ENCODE measurements at places on chromosomes 4 and X.

DNA sequence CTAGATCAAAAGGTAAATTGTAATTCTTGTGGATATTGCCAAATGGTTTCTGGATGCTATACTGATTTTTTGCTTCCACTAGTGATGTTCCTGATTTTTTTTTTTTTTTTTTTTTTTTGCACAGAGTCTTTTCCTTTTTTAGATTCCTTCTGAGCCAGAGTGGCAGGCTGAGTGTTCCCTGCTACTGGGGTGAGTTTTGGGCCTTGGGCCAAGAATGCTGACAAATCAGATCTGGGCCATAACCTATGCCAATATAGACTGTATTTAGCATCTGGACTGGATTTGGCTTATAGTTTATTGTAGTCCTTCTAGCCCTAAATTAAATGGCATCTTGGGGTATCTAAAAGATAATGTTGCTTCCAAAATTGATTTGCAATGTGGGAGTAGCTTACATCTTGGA lies 52.8 kb downstream of the REPS2 start:
- DNase-seq: no peak

DNA sequence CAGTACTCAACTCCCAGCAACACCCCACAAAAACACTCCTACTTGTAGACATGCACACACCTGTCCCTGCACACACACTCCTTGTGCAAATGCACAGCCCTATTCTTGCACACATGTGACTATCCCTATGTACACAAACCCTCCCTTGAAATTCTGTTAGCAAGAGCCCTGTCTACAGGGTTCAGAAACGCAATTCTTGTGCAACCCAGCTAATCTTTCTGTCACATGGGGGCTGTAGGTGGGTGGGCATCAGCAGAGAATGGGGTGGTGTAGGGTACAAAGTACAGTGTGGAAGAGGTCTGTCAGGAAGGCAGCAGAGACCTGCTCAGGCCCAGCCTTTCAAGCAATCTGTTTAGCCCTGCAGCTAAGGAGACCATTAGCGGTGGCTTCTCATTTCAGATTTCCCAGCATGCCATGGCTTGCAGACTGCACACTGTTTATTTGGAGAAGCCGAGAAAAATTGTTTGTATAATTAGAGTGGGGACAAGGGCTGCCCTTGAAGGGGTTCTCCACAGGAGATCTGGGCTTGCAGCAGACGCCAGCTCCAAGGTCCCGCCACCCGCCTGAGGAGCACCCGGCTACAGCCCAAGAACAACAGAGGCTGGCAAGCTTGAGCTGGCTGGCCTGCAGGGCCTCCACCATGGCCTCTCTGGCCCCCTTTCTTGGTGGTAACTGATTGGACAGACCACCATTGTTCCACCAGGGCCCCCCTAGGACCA lies 144.0 kb upstream of the PJA1 start:
- peak; percentile 37 for DNase-seq

DNA sequence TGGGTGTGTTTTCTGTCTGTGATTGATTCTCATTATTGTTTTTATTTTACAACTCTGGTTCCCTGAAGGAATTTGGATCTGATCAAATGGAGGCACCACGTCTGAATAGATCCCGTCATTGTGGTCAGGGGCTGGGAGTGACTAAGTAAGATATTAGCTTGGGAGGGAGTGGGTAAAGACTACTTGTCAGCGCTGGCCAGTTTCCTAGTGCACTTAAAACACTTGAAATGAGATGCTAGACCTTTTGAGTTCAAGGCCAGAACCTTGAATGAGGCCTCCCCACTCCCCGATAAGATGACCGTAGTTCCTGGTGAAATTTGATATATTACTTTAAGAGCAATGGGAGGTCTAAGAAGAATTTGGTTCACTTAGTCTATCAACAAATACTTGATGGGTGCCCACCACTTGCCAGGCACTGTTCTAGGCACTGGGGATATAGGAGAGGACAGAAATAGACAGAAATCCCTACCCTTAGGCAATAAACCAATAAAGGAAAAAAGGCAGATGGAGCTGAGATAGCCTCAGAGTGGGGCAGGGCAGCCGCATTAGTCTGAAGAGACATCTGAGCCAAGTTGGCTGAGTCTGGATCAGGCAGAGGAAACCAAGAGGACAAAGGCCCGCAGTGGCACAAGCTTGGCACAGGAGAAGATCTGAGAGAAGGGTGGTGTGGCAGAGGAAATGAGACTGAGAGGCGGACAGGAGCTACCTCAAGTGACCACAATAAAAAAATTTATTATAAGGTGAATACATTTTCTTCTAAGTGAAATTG lies 11.8 kb downstream of the FAM184B start:
- no peak for DNase-seq

- no peak for DNase-seq
These were observed 13.6 kb upstream of the CLNK start for GRCh38 chr4:10698172-10698571.

DNA sequence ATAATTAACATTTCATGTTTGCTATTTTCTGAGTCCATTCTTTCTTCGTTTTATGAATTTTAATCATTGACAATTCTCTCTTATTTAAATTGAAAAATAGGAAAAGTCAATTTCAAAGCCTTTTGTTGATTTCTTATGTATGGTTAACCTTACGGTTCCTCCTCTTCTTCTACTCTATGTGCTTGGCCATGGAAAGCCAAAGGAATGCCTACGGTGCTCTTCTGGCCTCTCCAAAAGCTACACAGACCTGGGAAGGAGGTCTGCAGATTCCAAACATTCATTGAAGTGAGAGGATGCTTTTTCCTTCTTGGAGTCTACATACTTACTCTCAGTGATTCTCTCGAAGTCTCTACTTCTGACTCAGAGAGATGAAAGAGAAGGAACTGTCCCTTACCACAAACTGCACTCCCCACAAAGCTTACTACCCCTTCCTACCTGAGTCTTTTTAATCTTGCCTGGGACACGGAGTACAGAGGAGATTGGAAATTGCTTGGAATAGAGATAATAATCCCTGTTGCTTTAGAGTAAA lies 863.1 kb upstream of the FTHL17 start:
- no peak for DNase-seq

DNA sequence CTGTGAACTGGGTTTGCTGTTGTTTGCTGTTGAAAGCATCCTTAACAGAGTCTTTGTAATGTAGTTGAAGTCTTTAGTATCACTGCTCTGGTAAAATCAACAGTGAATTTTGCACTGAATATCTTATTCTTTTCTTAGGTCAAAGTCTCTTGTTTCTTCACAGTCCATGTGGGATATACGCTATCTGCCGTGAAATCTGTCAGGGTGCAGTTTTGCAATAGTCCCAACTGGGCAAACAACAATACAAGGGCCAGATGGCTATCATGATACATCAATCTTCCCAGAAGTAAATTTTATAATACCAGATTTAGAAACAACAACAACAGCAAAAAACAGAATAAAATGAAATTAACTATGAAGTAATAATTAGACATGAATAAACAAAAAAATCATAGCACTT lies 123.5 kb downstream of the PPARGC1A start:
- no peak for DNase-seq

DNA sequence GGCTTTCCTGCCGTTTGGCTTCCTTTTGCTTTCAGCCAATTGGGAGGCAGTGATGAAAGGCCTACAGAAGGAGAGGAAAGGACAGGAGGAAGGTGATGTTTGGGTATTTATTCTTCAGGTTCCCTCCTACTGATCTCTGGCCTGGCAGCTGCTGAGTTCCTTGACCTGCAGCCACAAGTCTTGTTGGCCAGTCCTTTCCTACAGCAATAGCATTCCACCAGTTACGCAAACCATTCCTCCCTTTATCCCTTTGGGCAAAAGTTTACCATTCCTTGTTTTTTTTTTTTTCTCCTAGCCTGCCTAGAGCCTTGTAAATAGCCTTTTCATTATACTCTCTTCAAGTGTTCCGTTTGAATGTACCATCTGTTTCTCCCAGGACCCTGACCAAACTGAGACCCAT lies 198.1 kb upstream of the FTHL17 start:
- DNase-seq: no peak

GRCh38 chrX:15116900-15117299 lies 153.0 kb downstream of the ASB9 start:
- no peak for DNase-seq

GRCh38 chrX:41148553-41148952 lies 63.3 kb downstream of the USP9X start:
- no peak for DNase-seq

DNA sequence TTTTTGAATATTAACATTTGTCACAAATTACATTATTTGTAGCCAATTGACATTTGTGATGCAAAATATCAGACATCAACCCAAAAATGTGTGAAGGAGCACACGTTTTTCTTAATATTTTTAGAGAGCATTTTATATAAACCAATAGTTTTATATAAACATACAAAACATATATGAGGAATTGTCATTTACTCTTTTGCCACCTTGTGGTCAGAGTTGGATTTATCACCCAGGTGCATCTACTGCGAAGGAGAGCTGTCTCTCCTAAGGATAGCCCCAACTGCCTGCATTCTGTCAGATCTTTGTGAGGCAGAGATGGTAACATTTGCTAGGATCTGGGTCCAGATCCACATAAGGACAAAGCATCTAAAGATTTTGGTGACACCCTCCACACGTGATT lies 2.5 kb upstream of the USP27X start:
- DNase-seq: peak; percentile 36

- no peak for DNase-seq
These were observed 373.3 kb downstream of the IDS start for GRCh38 chrX:149131774-149132173.

- DNase-seq: no peak
These were observed 32.6 kb upstream of the STOX2 start for GRCh38 chr4:183872531-183872930.

DNA sequence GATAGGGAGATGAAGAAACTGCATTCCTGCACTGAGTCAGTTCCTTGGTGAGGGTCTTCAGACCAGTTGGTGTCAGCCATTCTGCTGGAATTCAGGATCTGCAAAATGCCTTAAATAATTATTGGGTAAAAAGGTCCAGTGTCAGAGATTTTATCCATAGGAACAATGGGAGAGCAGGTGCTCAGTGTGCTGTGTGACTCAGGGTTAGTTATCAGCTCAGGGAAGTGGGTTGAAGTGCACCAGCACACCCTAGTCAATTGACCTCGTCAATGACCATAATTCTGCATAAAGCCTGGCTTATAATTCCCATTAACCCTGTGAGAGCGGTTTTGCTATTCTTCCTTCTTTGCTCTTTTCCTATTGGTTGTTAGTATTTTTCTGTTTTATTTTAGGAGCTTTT lies 37.3 kb downstream of the HERC6 start:
- no peak for DNase-seq

DNA sequence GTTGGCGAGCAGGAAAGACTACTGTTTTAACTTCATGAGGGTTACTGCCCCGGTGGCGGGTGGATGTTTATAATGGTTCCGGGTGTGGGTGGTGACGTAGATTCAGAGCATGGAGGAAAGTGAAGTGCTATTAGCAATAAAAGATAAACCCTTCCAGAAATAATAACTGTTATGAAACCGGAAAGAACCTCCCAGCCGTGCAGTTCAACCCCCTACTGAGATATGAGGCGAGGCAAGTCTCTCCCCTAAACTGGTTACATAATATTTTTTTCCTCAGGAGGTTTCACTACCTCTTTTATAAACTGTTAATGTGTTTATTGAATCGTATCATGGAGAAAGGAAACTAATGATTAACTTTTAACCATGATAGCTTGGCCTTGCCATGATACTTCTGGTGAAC lies 33.9 kb upstream of the STIM2 start:
- no peak for DNase-seq

DNA sequence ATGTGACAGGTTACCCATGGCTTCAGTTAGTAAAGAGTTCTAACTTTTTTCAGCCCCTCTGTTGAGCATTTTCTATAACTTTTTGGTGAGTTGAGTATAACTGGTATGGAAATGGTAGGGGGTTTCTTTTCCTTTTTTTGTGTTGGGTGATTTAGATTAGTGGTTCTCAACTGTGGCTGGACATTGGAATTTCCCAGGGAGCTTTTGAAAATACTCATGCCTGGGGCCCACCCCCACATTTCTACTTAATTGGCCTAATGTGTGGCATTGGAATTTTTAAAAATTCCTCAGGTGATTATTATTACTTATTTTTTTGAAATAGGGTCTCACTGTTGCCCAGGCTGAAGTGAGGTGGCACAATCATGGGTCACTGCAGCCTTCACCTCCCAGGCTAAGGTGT lies 21.9 kb downstream of the SMS start:
- DNase-seq: no peak

DNA sequence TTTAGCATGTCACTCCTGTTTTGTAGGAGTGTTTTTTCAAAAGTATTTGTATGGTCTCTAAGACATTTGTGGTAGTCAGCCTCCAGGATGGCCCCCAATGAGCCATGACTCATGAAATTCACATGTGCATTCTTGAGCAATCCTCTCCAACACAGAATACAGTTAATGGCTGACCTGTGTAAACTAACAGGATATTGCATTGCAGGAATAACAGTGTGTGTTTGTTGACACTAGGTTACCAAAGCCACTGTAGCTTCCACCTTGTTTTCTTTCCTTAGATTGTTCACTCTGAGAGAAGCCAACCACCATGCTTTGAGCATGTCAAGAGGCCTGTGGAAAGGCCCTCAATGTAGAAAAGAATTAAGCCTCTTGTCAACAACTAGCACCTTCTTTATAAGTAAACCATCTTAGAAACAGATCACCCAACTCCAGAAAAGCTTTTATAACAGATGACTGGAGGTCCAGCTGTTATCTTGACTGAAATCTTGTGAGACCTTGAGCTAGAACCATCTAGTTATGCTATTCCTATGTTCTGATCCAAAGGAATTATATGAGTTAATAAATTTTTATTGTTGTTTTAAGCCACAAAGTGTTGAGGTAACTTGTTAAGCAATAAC lies 28.5 kb downstream of the TBCK start:
- DNase-seq: peak; percentile 43

DNA sequence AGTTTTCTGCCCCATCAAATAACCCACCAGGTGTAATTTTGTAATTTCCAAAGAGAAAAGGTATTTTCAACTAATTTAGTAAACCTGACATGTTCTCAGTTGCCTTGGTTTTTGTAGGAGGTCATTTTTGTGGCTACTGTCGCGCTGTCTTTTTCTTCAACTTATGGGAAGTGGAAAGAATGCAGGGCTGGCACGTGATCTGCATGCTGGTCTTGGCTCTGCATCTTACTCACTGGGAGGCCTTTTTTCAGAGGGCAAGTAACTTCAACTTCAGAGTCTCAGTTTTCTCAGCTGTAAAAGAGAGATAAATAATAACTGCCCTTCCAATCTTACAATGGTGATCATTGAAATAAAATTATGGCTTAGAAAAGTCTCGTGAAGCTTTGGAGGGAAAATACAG lies 109.9 kb upstream of the SMIM10 start:
- DNase-seq: no peak

DNA sequence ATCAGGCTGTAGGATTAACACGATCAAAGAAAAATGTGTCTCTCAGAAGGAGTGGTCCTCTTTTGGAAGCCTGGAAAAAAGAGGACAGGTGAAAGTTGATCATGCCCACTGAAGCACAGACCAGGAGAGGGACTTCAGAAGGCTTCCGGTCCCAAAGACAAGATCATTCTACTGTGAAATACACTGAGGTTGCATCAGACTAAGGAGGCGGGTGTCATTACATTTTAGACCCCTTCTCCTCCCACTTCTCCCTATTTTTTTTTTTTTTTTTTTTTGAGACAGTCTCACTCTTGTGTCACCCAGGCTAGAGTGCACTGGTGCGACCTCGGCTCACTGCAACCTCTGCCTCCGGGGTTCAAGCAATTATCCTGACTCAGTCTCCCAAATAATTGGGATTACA lies 67.5 kb downstream of the RBM47 start:
- DNase-seq: no peak

- no peak for DNase-seq
These were observed 41.9 kb upstream of the C1QTNF7 start for GRCh38 chr4:15385928-15386327.
